ENCODE measurements at places on chromosomes 12 and 14. TPM values are rescaled to one million over a fixed set of nuclear protein-coding genes. Genes with fewer than 3 reads are reported as not detected.

The DHH gene
- total RNA-seq = 0.21 TPM

The LPAR5 gene
- total RNA-seq = 4.1 TPM

The CCDC175 gene
- total RNA-seq = 0.84 TPM

The FOXM1 gene
- 0.84 TPM for total RNA-seq

The RNFT2 gene
- total RNA-seq = 3.4 TPM

The NRXN3 gene
- total RNA-seq = under 0.01 TPM

The KIAA0586 gene
- 18.4 TPM for total RNA-seq

The IL31 gene
- total RNA-seq = not detected

The NR1H4 gene
- total RNA-seq = 0.10 TPM

The DTX3 gene
- 12.6 TPM for total RNA-seq

The CCDC184 gene
- 0.63 TPM for total RNA-seq

The EIF2S3B gene
- 19.1 TPM for total RNA-seq

The REP15 gene
- not detected for total RNA-seq

The POTEG gene
- total RNA-seq = not detected

The FSCB gene
- under 0.01 TPM for total RNA-seq

The GDF3 gene
- not detected for total RNA-seq

The ANP32D gene
- total RNA-seq = not detected

The ARHGAP9 gene
- total RNA-seq = 77.6 TPM

The AHNAK2 gene
- total RNA-seq = 0.10 TPM

The CD27 gene
- 24.3 TPM for total RNA-seq

The MANSC4 gene
- total RNA-seq = not detected

The BATF gene
- 7.7 TPM for total RNA-seq

The CD4 gene
- total RNA-seq = 94.3 TPM

The KRT83 gene
- total RNA-seq = not detected

The CIROP gene
- total RNA-seq = not detected

The NPAS3 gene
- total RNA-seq = not detected

The ACSS3 gene
- total RNA-seq = 0.10 TPM

The SYCP3 gene
- 0.21 TPM for total RNA-seq

The TTC6 gene
- not detected for total RNA-seq

The MEG3 gene
- total RNA-seq = 1.7 TPM

The TAS2R9 gene
- not detected for total RNA-seq

The ENDOU gene
- not detected for total RNA-seq

The KRT6C gene
- not detected for total RNA-seq

The TFCP2 gene
- total RNA-seq = 3.9 TPM

The FZD10 gene
- total RNA-seq = not detected

The RNF212B gene
- total RNA-seq = 0.10 TPM

The ANO4 gene
- total RNA-seq = not detected

The NEUROD4 gene
- not detected for total RNA-seq

The CYP46A1 gene
- total RNA-seq = 0.10 TPM

The MBIP gene
- total RNA-seq = 27.9 TPM

The CLEC14A gene
- total RNA-seq = not detected

Data from mononuclear cell (primary cell).